GM20000 (cell line): ENCODE measurements at places on chromosomes 2 and 18.

GRCh38 chr18:79577451-79578395 is 101.9 kb upstream of the CTDP1 start:
- DNase-seq = no peak

DNA sequence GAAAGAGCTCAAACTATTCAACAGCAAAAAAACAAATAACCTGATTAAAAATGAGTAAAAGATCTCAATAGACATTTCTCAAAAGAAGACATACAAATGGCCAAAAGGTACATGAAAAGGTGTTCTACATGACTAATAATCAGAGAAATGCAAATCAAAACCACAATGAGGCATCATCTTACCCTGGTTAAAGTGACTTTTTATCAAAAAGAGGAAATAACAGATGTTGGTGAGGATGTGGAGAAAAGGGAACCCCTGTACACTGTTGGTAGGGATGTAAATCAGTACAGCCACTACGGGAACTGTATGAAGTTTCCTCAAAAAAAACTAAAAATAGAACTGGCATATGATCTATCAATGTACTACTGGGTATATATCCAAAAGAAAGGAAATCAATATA is 39.8 kb upstream of the TMEM163 start:
- DNase-seq = no peak

GRCh38 chr2:170206246-170206645 is 28.3 kb downstream of the MYO3B start:
- no peak for DNase-seq

DNA sequence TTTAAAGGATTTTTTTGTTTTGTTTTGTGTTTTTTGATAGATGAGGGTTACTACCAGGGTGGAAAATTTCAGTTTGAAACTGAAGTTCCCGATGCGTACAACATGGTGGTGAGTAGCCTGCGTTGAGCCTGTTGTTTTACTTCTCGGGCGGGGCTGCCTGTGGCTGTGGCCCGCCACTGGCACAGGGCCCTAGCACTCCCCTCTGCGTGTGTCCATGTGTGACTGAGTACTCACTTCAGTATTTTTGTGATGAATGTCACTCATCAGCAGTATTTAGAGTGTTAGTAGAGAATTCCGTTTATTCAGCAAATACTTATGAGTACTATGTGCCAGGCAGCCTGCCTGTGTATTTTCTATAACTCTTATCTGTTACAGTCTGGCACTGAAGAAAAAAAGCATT is 44.3 kb upstream of the SCLY start:
- DNase-seq = no peak

GRCh38 chr2:47190188-47190881 is 35.2 kb upstream of the STPG4 start:
- no peak for DNase-seq

- DNase-seq = no peak
Observed at GRCh38 chr2:186584053-186584452, 5.8 kb upstream of the ITGAV start.

GRCh38 chr2:185802926-185803325 is 64.3 kb downstream of the FSIP2 start:
- DNase-seq = no peak

DNA sequence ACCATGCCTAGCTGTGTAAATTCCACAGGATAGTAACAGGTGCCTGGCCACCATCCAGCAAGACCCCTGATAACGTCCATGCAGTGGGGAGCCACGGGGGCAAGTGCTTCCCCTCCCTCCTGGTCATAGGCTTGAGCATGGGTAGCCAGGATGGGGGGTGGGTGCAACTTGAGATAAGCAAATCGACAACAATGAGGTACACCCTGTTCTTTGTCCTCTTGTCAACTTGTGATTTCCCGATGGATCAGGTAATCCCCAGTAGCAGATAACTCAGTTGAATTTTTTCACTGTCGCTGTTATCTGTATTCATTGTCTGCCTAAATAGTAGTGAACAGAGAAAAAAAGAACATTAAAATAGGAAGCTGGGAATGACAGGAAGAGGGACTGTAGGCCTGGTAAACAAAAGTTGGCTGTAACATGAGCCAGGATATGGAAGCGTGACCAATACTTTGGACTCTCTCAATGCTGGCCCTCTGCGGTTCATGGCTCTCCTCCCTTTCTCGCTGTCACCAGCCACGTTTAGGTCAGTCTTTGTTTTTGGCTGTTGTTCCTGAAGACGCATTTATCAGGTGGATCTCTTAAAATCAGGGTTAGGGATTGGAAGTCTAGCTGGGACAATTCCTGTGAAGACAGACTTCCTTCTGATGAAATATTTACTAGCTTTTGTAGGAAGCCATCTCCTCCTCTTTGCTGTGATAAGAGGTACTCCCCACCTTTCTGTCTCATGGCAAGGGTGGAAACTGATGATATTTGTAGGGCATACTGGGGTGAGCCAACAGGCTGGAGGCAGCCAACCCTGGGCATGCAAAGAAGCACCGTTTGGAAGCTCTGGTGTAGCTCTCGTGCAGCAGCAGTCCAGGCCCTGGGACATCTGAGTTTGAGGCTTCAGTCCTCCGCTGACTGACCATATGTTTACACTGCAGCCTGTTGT is 42.4 kb downstream of the TCF7L1 start:
- no peak for DNase-seq

- no peak for DNase-seq
Observed at GRCh38 chr2:172358691-172359556, 68.5 kb upstream of the ITGA6 start.

- DNase-seq = no peak
Observed at GRCh38 chr2:12890481-12890991, 173.8 kb downstream of the TRIB2 start.

DNA sequence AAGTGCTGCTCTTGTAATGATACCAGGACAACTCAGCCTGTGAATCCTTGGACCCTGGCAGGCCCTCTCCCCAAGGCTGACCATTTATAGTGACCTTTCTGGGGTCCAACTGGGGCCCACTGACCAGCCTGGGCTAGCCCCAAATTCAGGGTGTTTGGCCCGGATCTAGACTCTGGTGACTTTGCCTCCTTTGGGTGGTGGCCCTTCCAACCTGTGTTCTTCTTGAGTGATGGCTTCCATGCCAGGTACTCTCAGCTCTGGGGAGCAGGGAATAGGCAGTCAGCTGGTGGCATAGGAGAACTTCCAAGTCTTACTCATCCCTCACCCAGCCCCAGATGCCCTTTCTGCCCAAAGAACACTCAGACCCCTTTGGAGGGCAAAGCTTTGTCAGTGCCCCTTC is 10.3 kb downstream of the MYO7B start:
- DNase-seq = no peak

DNA sequence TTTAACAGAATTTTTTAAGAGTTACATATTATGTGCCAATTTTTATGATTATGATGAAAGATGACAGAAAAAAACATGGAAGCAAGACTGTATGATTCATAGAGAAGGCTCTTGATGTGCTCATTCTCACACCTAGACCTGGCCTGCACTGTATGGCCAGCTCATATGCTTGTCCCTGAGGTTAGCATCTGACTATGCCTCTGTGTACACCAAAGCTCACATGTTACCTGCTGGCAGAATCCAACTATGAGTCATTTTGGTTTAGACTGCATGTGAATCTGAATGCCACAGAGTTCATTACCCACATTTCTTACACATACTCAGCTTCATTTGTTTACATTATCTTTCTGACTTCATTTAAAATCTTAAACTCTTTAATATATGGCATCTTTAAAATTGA is 139.0 kb downstream of the DSC3 start:
- DNase-seq = no peak

- no peak for DNase-seq
Observed at GRCh38 chr2:1233281-1233680, 180.0 kb upstream of the TPO start.

- DNase-seq = no peak
Observed at GRCh38 chr2:20196657-20197161, 28.2 kb downstream of the SDC1 start.

GRCh38 chr2:137316075-137316474 is 550.7 kb downstream of the THSD7B start:
- no peak for DNase-seq

DNA sequence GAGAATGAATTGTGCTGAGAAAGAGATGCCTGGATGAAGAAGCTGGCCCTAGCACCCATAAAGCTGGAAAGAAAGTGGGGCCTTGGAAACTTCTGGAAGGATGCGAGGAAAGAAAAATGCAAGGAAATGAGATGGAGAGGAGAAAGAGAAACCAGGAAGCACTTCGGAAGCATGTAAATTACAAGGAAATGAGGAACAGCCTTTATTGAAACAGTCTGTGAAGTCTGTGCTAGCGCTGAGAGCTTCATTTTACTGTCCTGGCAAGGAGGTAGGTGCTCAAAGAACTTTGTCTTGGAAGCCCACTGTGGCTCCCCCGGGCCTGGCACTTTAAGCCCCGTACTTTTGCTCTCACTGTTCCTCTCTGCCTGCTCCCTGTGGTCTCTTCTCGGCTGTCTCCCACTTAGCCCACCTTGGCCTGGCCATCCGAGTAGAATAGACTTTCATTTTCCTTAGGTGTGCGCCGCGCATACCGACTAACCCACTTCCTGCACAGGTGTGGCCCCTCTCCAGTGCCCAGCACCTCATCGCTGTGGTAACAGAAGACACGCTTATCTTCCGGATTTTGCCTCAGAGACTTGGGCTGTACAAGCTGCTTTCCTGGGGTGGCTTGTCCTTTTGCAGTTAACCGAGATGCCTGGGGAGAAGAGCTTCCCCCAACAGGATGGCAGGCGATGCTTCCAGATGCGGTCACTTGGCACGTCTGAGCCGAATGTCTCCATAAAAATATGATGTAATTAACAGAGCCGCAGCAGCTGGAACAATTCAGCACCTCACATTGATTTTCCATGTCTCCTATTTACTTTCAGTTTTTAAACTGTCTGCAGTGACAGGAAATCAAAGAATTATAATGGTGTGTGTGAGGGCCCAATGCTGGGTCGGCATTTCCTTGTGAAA is 199.6 kb downstream of the HRH4 start:
- DNase-seq = no peak

- peak; percentile 80 for DNase-seq
Observed at GRCh38 chr2:196592911-196593881, 46.3 kb upstream of the CCDC150 start.

GRCh38 chr2:44528595-44528994 is 166.8 kb downstream of the CAMKMT start:
- no peak for DNase-seq

DNA sequence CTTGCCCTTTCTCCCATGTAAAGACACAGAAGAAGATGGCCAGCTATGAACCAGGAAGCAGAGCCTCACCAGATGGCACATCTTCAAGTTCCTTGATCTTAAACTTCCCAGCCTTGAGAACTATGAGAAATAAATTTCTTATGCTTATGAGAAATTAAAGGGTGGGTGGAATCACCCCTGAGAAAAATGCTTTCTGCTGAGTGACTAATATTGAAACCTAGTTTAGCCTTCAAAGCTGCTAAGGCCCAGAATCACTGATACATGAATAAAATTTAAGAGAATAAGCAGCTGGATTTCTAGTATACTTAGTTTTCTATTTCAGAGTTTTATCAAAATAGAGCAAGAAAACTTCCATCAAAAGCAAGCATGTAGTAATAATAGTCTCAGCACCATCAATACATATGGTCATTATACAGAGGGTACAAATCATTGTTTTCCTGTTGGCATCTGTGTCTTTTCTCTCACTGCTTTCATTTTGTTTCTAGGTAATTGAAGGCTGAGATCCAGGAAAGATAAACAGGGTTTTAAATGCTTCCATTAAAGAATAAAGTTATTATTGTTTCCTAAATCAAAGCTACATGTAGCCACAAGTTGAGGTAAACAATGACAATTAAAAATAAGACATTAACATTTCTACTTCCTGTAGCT is 53.3 kb upstream of the COL5A2 start:
- DNase-seq = peak; percentile 25

DNA sequence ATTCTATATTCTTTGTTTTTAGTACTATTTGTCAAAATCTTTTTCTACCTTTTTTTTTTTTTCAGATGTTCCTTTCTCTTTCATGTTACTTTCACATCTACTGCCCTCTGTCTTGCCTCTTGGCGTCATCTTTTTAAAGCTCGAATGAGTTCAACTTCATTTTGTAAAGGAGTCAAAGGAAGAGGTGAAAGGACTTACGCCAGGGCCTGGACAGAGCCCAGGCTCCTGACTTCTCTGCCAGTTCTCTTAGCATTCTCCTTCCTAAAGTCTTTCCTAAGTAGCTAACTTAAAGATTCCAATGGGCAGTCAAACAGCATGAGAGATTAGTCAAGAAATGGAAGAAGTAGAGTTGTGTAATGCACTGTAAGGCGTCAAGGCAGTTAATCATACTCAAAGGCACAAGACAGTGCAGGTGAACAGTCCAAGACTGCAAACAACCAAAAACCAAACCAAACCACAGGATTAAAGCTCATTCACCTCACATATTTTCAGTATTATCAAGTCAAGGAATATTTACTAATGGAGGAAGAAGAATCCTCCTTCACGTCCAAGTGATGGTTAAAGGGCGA is 301.7 kb downstream of the TCF4 start:
- no peak for DNase-seq

- DNase-seq = no peak
Observed at GRCh38 chr2:101396316-101396717, 9.0 kb upstream of the CREG2 start.

DNA sequence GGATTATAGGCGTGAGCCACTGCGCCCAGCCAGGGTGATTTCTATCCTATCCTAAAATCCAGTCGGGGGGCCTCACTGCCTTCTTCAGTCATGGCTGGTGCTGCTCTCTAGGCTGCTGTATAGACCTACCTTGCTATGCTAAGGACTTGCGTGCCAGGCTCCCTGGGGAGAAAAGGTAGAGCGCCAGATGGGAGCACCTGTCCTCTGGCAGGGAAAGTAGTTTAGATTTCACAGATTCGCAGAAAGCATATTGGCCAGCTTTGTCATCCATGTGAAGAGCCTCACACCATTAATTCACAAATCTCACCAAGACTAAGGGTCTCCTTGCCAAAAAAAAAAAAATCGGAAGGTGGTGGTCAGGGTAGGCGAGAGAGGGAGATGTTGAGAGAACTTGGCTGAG is 217.6 kb downstream of the ATAD2B start:
- no peak for DNase-seq

GRCh38 chr2:128690431-128690830 is 371.8 kb upstream of the HS6ST1 start:
- DNase-seq = no peak

DNA sequence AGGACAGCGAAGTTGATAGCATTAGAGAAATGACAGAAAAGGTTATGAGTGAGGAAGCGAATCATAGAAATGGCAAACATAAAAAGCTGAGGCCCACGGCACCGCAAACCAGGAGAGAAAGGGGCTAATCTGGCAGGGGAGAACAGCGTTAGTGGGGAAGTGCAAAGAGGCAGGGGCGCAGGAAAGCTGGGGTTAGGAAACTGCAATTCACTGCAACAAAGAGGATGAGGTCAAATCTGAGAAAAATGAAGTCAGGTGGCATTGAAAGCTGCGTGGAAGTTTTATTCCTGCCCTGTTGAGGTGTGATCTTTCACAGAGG is 653 bp upstream of the ABI2 start:
- no peak for DNase-seq

DNA sequence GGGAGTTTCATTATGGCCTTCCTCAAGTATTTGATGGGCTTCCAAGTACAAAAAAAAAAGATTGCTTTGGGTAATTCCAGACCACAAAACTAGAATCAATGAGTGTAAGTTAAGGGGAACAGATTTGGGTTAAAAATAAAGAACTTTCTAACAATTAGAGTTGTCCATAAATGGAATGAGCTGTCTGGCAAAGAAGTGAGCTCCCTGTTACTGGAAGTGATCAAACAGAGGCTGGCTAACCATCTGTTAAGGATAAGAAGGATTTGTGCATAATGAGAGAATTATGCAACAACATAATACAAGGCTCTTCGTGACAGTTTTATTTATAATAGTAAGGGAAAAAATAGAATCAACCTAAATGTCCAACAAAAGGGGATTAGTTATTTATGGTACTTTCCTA is 44.6 kb upstream of the ACVR1 start:
- DNase-seq = no peak
